ENCODE measurements at places on chromosomes 4 and X.

- no peak for DNase-seq
These were observed 1.2 kb downstream of the DTHD1 start for GRCh38 chr4:36282503-36283030.

GRCh38 chrX:3244955-3245354, 101.5 kb downstream of the MXRA5 start:
- no peak for DNase-seq

DNA sequence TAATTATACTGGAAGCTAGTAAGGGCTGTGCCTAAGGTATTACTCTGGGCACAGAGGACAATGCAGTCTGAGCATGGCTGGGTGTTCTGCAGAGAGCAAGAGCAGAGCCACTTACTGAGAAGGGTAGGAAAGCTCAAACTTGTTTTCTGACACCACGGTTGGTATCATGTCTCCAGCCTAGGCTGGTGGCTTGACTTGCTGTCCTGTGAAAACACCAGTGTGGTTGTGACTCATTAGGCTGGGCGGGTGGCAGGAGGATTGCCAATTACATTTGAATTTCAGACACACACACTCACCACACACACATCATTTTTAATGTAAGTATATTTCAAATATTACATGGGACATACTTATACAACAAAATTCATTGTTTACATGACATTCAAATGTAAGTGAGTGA, 19.7 kb upstream of the MTM1 start:
- DNase-seq: no peak

GRCh38 chrX:22360129-22360528, 87.4 kb downstream of the CBLL2 start:
- DNase-seq: no peak

DNA sequence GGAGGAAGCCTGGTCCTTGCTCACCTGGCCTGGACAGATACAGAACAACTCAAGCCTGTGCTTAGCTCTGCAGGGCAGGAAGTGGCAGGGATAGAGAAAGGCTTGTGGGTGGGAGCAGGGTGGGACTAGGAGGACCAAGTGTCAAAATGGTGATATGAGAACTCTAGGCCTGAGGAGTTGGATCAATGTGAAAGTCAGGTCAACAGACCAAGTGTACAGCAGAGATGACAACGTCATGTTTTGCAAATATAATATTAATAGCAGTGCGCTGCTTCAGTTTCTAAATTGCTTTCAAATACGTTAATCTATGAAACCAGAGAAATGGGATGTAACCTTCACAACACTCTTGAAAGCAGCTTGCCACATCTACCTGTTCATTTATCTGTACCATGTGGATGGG, 114.2 kb upstream of the MAP3K15 start:
- no peak for DNase-seq

GRCh38 chrX:119583431-119584059, 9.2 kb downstream of the UBE2A start:
- no peak for DNase-seq

- no peak for DNase-seq
These were observed 135.8 kb upstream of the GUCY1A1 start for GRCh38 chr4:155530857-155531256.

GRCh38 chrX:13741695-13742094, 7.1 kb downstream of the OFD1 start:
- no peak for DNase-seq

- DNase-seq: no peak
These were observed 656.8 kb downstream of the IQCM start for GRCh38 chr4:149158817-149159216.

DNA sequence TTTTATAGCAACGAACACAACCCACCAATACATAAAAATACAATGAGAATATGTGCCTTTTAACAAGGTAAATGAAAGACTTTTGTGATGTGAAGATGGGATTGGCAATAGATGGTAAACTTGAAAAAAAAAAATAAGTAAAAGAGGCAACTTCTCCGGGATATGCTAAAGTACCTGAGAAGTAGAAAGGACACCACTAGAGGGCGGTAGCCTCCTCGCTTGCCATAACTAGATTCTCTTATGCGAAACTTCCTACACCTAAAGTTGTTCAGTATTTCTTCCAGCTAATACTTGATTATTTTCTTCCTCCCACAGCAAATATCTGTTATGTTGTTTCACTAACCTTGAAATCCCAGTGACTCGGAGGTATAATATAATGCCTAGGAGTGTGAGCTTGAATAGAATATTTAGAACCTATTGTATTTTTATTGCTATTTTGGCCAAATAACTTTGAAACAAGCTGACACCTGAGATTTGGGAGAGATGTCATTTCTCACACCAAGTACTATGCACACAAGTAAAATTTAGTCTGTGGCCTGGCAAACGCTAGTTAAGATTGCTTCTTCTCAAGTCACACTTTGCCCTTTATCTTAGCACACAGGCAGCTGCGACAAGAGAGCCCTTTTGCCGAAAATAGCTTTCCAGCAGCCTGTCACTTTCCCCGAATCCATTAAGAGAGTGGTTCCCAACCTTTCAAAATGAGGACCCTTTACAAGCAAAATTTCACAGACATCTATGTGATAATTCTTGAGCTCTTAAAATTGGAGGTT, 44.9 kb upstream of the PDLIM5 start:
- DNase-seq: peak; percentile 42

GRCh38 chr4:5758741-5759140, 47.7 kb downstream of the EVC start:
- no peak for DNase-seq

DNA sequence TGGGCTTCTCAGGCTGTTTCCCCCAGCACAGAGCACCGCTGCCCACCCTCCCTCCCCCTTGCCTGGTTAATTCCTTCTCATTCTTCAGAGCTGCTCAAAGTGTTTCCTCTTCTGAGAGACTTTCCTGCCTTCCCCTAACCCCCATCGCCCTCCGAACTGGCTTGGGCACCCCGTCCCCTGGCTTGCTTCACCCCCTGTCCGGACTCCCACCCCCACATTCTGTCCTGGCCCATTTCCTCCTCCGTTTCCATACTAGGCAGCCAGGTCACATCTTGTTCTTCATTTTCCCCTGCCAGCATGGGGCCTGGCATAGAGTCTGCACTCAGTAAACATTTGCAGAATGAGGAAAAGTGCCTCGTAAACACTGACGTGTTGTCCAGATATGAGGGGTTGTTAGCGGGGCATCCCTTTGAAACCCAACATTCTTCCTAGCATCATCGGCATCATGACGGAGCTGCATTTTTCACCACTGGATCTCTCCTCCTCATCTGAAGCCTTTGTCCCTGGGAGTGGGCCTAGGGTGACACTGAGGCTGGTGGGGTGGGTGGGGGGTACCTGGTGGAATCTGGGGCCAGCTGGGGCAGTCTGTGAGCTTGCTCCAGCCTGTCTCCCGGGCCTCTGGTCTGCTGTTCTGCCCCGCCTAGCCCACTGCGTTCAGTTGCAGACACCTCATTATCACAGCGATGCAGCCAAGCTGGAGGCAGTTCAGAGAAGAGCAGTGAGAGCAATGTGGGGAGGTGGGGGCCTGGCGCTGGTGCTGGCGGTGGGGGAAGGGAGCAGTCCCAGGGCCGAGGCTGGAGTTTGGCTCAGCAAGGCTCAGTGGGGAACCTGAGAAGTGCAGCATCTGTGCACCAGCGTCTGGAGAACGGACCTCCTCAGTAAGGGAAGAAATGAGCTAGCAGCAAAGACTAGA, 149.4 kb upstream of the PJA1 start:
- DNase-seq: peak; percentile 25

GRCh38 chrX:149568701-149569296, 18.5 kb downstream of the MAGEA9B start:
- DNase-seq: no peak

- DNase-seq: no peak
These were observed 73.2 kb downstream of the SH3KBP1 start for GRCh38 chrX:19814240-19814639.

GRCh38 chr4:153987291-153987690, 198.4 kb upstream of the SFRP2 start:
- DNase-seq: no peak

DNA sequence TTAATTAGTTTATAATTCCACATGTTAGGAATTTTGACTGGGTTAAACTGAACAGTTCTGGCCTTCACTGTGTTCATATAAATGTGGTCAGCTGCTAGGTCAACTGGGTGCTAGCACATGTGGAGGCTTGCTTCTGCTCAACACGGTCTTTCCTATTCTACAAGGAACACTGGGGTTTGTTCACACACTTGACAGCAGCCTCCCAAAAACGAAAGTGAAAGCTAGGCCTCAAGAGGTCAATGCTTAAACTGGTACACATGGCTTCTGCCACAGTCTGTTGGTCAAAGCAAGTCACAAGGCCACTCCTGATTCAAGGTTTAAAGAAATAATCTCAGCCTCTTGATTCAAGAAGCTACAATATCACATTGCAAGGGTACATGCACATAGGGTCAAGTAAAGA, 126.5 kb downstream of the QDPR start:
- no peak for DNase-seq

Data from DMS 273 treated with DMSO at 0.1 percent for 48 hours (cell line).